ENCODE measurements at places on chromosomes 3 and 15.

GRCh38 chr15:73936588-73937290 lies 10.5 kb downstream of the LOXL1 start:
- no peak for DNase-seq

DNA sequence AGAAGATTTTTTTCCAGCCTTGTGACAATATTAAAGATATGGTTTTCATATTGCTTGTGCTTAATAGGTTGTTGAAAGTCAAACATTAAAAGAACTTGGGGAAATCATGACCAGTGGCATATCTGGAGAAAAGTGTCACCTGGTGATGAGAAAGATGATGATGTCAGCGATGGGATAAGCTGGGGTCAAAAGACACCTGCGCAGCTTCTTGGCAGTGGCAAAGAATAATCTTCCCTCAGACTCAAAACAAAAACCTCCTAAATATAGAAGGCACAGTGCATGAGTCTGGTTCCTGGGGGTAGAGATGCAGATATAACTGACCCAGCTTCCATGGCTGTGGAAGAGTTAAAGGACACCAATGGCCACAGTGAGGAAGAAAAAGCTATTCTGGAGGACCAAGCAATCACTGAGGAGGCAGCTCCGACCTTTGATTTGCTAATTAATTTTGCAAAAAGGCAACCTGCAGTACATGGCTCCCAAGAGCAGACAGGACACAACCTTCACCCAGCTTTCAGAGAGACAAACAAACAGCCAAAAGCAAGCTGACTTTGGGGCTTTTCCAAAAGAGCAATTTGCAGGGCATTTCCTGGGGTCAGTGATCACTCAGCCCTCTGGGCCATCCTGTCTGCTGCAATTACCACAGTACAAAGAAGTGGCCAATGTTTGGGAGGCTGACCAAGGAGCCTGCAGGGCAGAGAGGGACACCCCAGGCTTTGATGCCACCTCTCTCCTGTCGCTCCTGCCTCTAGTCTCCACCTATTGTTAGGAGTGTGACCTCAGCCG lies 17.6 kb upstream of the SEMA5B start:
- DNase-seq = no peak

- DNase-seq = no peak
Observed at GRCh38 chr3:57681691-57682090, 11.2 kb downstream of the DENND6A start.

GRCh38 chr3:126353694-126354321 lies 3.4 kb downstream of the KLF15 start:
- no peak for DNase-seq

DNA sequence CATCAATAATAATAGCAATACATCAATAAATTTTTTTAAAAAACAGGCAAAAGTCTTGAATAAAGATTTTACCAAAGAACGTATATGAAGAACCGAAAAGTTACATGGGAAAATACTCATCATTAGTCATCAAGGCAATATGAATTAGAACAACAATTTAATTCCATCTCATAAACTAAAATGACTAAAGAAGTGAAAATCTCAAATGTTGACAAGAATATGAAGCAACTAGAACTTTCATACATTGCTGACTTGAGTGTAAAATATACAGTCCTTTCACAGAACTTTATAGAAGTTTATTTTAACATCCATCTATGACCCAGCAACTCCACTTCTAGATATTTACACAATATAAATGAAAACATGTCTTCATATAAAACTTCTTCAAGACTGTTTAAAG lies 35.3 kb upstream of the ABHD10 start:
- DNase-seq = no peak

GRCh38 chr15:28946803-28947202 lies 61.0 kb downstream of the APBA2 start:
- no peak for DNase-seq

DNA sequence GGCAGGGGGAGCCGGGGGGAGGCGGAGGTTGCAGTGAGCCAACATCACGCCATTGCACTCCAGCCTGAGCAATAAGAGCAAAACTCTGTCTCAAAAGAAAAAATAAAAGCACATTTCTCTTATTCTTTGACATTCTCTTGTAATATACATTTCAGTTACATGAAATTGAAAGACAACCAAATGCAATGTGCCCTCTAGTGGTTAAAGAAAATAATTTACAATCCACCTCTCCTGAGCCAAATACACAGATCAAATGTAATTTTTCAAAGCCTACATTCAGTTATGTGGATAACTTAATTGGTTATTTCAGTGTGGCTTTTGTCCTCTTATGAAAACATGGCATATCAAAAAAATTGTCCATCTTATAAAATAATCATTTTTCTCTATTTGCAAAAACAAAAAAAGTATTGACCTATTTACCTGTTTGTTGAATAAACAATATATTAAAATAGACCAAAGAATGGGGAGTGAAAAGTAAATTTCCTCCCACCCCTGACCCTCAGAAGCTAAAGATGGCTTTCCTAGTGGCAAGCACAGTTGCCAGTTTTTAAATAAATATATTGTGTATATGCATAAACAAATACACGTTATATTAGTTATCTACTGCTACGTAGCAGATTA lies 14.2 kb upstream of the U2SURP start:
- no peak for DNase-seq

DNA sequence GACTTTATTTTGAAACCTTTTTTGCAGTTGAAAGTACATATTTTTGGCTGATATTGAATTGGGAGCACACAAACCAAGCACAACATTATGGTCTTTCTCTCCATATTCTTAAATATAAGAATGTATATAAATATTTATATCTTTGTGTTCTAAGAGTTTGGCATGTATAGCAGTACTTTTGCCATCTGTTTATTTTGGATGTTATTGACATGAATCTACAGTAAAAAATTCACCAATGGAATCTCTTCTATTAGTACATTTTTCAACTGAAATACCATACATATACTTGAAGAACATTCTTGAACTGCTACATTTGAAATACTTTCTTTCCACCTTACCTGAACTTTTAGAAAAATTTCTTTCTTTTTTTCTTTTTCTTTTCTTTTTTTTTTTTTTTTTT lies 109.2 kb upstream of the STRIT1 start:
- no peak for DNase-seq

DNA sequence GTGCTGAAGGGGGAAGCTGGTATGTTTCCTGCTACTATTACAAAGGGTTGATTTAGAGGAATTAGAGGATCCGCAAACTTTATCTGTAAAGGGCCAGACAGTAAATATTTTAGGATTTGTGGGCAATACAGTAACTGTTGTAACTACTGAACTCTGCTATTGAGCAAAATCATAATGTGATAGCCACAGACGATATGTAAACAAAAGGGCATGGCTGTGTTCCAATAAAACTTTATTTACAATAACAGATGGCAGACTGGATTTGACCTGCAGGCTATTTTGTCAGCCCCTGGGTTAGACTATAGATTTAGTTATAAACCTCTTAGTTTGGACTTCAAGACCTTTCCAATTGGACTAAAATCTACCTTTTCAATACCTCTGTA lies 27.8 kb upstream of the KCNMB2 start:
- DNase-seq = no peak

DNA sequence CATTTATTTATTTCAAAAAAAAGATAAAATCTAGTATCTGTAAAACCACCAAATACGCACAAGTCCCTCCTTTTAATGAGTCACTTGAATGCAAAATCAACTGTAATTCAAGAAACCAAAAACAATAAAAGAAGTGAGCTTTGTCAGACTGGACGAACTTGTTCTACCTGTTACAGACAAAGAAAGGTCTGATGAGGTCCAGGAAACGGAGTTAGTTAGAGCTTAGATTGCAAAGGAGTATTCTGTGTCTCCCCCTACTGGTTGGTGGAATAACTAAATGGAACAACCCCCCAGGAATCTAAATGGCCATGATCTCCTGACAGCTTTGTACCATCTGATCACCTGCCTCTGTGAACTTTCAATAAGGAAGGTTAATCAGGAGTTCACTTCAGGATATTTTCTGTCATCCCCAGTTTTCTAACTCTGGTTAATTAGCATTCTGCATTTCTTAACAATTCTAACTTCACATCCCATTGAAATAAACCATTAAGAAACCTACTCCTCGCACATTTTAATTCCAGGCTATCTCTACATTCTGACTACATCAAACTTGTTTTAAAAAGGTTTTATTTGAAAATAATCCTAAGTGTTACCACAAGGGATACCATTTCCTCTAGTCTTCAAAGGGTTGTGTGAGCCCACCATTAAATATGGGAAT lies 333.0 kb upstream of the SATB1 start:
- no peak for DNase-seq

GRCh38 chr15:68580026-68580882 lies 1.5 kb downstream of the CORO2B start:
- DNase-seq = no peak

DNA sequence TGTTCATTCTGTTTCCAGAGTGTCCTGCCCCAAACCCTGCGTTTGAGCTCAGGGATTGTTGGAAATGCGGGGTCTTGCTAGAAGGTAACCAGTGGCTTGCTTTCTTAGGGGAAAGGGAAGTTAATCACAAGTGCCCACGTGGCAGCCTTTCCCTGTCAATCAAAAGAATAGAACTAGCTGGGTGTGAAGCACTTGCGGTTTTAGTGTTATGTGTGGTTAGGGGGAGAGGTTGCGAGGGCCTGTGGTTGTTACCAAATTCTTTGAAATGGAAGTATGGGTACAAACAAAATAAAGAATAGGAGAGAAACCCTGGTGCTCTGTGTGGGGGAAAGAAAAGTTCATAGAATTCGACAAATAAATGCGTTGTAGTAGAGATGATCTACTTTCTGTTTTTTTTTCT lies 67.6 kb downstream of the FNDC3B start:
- no peak for DNase-seq

DNA sequence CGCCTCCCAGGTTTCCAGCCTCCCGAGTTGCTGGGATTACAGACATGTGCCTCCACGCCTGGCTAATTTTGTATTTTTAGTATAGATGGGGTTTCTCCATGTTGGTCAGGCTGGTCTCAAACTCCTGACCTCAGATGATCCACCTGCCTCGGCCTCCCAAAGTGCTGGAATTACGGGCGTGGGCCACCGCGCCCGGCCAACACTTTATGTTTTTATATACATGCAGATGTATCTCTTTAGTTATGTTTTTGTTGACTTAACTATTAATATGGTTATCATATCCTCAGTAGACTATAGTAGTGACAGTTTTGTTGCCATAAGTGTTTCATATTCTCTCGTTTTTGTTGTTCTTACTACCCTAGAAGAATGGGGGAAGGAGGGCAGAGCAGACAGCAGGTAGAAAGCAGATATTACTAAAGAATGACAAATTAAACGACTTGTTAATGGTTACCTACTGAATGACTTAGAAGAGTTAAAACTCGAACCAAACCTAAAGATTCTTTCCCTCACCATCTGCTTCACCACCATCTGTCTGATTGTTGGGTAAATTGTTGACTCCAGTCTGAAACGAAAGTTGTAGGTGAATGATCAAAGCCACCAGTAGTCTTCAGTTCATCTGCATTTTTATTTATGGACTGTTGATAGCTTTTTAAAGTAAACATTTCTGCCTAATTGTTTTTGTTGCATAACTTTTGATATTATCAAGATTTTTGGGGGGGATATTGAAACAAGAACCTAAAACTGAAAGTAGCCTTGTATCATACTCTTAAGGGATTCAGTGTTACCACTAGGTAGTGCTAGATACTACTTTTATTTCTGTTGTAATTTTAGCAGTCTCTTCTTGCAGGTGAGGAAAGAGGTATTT lies 89.3 kb downstream of the RASA2 start:
- no peak for DNase-seq

GRCh38 chr3:150349314-150350097 lies 58.6 kb upstream of the TSC22D2 start:
- DNase-seq = no peak

- no peak for DNase-seq
Observed at GRCh38 chr15:33198541-33198940, 4.0 kb upstream of the FMN1 start.

DNA sequence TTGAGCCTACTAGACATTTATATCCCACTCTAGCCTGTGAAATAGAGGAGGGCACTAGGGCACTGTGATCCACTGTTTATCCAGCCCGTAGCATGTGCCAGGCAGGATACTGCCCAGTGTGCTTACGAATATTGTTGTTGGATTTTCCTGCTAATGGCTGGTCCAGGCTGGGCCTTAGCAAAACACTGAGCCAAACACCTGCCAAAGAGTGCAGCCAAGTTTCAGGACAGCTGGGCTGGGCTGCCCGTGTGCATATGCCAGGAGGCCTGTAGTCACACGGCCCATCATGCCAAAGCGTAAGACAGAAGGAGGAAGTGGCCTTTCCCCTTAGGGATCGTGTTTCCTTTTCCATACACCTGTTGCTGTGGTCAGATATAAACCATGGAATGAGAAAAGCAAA lies 54.5 kb upstream of the ABHD10 start:
- DNase-seq = no peak

- DNase-seq = no peak
Observed at GRCh38 chr3:121574449-121574848, 6.7 kb downstream of the ARGFX start.

- no peak for DNase-seq
Observed at GRCh38 chr3:194949592-194949991, 263.9 kb downstream of the FAM43A start.

DNA sequence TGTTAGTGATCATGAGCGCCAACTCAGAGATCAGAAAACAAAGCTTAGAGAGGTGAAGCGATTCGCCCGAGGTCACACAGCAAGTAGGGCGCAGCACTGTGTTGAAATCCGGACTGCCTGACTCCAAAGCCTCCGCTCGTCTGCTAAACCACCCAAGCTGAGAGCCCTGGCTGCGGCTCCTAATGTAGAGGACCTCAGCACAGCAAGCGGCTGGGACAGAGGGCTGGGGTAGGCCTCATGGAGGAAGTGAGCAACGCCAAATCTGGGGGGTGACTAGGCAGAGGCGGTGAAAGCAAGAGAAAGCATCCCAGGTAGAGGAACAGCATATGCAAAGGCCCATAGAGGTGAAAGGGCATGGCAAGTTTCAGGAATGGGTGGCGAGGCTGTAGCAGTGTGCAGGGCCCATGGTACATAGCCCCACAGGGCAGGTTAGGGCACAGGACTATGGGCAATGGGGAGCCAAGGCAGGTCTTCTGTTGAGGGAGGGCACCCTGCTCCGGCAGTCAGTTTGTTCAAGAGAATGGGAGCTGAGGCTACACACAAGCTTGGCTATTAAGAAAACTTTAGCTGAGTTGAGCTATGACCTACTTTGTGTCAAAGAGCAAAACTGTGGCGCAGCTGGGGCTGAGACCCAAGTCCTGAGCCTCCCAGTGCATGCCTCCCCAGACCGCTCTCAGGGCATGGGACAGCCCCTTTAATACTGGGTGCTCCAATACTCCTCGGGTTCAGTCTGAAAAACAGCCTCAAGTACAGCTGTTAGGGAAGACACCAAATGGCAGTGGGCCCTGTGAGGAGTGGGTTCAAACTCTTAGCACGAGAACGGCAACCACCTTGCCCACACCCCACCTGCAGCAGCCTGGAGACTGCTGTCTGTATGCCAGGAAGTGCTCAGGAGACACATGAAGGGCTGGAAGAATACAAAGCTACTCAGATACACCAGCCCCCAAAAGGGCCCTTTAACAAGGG lies 988 bp upstream of the CFAP92 start:
- no peak for DNase-seq

GRCh38 chr3:196268284-196269163 lies 19.0 kb downstream of the PCYT1A start:
- DNase-seq = peak; percentile 33

- DNase-seq = peak; percentile 34
Observed at GRCh38 chr3:51371943-51372557, 13.0 kb upstream of the MANF start.
